ENCODE measurements at places on chromosomes 1 and 21.

GRCh38 chr1:2605509-2606395 is 19.2 kb downstream of the PRXL2B start:
- no peak for DNase-seq

DNA sequence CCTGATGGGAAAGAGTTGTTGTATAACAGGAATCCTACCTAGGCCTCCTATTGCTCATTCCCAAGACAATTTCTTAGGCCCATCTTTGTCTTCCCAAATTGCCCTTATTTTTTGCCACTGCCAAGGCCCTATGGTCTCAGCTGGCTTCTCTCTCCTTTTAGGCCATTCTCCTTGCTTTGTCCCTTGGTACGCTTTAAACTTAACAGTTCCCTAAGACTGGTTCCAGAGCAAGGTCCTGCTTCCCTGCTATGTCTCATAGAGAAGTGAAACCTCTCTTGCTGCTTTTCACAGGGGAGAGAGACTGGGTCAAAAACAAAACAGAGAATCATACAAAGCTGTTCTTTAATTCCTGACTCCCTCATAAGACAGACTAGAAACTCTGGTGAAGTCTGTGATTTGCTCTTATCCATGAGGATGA is 77.1 kb downstream of the XCL2 start:
- no peak for DNase-seq

GRCh38 chr1:8822373-8823294 is 5.2 kb upstream of the RERE start:
- no peak for DNase-seq

DNA sequence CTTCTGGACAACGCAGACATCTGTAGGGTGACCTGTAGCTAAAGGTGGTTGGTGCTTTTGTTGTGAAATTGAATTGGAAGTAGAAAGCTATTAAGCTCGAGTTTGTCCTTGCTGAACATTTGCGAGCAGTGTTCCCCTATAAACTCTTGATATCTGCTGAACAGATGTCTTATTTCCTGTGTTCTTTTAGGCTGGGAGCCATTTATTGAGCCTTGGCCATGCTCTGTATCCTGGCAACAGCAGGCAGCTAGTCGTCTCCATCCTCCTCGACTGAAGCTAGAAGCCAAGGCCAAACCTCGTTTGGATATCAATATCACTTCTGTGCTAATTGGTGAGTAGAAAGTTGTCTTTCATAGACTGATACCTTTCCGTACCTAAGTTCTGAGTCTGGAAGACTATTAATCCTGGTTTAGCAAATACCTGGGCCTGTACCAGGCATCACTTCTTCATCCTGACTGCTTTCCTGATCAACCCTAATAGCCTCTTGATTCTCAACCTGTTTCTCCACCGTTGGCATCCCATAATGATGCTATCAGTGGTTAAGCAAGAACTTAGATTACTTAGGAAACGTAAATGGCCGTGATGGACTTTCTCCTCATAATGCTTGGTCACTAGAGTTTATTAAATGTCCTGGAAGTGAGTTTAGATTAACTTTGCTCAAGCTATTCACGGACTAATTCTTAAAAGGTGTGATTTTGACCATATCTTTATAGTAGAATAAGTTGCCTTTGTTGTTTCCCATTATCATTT is 103.4 kb downstream of the VPS13D start:
- DNase-seq = no peak

- DNase-seq = no peak
Observed at GRCh38 chr1:71047635-71048607, at the start of gene PTGER3. PTGER3 (minus strand) TSS chr1:71047816; CDS start chr1:71047577, 239 bp downstream.

DNA sequence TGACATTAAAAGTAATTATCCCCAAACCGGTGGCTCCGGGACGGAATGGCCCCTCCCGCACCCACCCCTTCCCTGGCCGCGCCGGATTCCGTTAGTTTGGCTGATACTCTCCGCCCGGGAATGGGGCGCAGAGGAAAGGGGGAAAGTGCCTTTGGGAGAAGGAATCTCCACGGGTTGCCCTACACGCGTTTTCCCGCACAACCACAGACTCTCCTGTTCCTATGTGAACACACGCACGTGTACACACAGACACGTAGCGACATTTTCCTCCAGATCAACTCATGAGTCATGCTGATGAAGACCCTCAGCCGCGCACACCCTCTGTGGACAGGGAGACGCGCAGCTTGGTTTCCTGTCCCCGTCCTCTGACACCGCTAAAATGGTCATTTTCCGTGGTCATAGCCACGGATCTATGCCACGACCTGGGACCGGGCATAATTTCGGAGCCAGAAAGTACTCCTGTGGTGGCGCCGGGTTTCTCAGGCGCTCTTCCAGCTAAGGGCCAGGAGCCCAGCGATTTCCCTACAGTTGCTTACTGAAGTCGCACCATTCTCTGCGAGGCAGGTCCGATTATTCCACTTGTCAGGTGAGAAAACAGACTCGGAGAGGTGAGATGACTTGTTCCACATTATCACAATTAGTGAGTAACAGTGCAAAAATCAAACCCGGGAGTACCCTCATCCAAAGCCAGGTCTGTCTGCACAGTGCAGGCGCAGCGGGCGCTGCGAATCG is 4.0 kb upstream of the DMRTA2 start:
- no peak for DNase-seq

DNA sequence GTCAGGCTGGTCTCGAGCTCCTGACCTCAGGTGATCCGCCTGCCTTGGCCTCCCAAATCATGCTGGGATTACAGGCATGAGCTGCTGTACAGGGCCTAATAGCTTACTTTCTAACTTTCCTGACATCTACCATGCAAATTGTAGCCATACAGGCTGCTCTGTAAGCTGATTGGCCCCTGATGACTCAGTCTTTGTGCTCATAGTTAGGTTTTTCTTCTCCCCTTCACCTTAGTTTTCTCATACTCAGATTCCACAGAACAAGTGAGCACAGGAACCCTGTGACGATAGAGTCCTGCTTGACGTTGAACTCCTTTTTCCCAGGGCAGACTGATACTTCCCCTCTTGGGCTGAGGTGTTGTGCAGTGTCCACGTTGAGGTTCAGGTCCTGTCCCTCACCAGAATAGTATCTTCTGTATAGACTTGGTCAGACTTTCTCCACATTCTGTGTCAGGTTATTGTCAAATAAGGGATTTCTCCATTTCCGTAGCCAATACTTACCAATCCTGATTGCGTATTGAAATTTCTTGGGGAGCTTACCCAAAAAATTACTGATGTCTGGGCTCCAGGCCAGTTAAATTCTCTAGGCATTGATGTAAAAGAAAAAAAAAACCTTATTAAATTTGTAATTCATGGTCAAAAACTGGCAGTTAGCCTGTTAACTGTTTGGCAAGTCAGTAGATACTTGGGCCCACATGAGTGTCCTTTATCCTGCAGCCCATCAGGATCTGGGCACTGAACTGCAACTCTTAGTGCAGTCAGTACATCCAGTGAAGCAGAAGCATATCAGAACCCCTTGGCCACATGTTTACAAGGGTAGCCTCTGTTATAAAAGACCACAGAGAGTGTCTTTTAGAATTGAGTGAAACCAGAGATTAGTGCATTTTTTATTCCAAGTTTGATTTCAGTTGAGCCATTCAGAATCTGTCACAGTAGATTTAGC is 118.2 kb downstream of the DYRK1A start:
- DNase-seq = no peak

- no peak for DNase-seq
Observed at GRCh38 chr1:215905493-215906115, 338.5 kb downstream of the KCTD3 start.

DNA sequence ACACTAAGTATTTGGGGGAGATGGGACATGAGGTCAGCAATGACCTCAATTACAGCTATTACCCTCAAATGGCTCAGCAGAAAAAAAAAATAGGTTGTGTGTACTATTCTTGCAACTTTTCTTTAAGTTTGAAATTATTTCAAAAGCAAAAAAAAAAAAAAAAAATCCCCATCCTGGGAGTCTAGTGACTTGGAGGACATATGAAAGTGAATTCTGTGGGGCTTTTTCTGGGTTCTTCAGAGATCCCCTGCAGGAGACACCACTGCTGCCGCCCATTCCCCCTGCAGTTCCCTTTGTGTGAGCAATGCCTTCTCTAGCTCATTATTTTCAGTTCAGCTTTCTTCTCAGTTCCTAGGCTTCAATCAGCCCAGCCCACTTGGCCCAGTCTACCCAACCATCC is 16.7 kb downstream of the HSD11B1 start:
- no peak for DNase-seq

GRCh38 chr21:31744182-31744800 is 12.4 kb upstream of the SCAF4 start:
- DNase-seq = no peak

- DNase-seq = no peak
Observed at GRCh38 chr1:219784660-219785381, 143.5 kb downstream of the SLC30A10 start.

DNA sequence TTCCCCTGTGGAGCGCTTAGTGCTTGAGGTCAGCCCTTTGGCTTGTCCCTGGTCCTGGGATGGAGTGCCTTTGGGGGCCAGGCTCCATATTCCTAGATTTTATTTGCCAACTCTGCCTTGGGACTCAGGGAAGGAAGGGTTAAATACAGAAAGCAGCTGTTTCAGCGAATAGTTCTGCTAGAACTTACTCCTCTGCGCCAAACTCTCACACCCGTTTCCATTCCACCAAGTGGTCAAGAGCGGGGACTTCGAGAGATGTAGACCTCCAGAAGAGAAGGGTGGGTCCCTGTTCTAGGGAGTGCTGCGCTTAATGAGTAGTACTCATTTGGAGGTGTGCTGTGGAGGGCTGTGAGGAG is 704 bp upstream of the TOMM40L start:
- DNase-seq = no peak

GRCh38 chr1:204080163-204080903 is 7.4 kb downstream of the SOX13 start:
- DNase-seq = no peak

GRCh38 chr1:195466639-195467038 is 1141.6 kb downstream of the KCNT2 start:
- no peak for DNase-seq

- DNase-seq = no peak
Observed at GRCh38 chr1:185929776-185930175, 195.6 kb downstream of the HMCN1 start.

DNA sequence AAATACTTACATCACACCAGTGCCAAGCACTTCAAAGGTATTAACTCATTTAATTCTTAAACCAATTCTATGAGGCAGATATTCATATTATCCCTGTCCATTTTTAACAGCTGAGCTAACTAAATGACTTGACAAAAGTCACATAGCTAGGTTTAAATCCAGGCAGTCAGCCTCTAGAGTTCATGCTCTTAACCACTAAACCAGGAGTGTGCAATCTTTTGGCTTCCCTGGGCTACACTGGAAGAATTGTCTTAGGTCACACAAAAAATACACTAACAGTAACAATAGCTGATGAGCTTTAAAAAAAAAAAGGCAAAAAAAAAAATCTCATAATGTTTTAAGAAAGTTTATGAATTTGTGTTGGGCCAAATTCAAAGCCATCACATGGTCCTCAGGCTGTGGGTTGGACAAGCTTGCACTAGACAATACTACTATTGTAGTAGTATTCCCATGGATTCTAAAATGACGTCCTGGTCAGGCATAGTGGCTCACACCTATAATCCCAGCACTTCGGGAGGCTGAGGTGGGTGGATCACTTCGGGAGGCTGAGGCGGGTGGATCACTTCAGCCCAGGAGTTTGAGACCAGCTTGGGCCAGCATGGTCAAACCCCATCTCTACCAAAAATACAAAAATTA is 10.0 kb downstream of the UBR4 start:
- DNase-seq = no peak

GRCh38 chr1:234361102-234361603 is 12.1 kb upstream of the COA6 start:
- no peak for DNase-seq

DNA sequence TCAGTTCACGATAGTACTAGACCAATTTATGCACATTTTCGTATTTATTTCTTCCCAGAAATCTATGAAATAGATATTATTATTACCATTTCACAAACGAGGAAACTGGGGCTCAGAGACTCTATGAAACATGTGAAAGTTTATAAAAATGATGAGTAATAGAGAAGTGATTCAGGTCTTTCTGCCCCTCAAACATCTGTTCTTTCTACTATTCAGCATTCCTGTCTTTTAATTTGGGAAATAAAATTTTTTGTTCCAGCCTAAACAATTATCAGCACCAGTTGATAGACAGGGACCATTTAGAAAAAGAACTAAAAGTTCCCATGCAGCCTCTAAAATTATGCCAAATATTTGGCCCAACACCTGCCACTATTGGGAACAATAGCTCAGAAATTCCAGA is 585.1 kb downstream of the PTPRC start:
- no peak for DNase-seq

DNA sequence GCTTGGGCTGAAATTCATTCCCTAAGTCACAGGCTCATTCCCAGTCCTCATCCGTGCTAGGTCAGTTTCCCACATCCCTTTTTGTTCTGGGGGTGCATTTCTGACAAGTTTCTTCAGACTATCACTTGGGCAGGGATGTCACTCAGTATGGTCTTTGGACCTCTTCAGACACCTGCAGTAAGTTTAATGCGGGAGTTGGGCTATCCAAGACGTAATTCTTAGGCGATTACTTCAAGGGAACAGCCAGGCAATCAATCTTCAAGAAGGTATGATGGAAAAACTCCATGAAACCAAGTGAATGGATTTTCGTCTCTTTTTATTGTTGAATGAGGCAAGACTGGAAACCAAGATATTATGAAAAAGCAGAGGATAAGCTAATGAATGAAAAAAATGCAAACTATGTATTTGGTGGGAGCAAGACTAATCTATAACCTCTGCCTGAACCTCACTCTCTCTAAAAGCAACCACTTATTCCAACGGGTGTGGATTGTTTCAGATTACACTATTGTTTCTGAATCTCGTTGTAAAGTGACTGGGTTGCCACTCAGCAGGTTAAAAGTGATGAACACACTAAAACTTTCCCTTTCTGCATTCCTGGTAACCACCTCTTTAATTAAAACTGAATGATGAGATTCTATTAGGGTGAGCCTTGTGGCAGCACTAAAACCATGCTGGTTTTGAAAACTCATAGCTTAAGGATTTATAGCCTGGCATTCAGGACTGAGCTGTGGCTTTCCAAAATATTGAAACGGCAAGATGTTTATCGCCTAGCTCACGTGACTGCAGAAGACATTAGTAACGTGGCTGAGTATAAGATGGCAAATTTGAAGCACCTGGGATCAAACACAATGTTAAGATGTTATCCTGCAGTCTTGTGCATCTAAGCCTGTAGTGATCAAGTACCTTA is 1.1 kb downstream of the RASAL2 start:
- DNase-seq = no peak

DNA sequence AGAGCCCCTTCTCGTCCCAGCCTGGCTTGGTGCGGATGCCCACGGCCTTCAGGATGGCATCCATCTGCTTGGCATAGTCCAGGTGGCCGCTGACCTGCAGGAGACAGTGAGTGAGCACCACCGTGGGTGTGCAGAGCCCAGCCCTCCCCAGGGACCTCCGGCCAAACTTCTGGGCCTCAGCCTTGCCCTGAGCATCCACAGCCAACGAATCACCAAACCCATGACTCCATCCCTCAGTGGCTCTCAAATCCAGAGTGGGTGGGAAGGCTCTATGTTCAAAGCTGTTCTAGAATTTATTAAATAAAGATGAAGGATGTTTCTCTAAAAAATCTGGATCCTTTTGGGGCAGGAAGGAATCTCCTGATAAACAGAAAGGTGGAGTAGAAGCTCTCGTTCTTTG is 18.7 kb downstream of the HTR6 start:
- no peak for DNase-seq

Data from CD4-positive, alpha-beta T cell (primary cell).